ENCODE measurements at places on chromosomes 1 and 21.

DNA sequence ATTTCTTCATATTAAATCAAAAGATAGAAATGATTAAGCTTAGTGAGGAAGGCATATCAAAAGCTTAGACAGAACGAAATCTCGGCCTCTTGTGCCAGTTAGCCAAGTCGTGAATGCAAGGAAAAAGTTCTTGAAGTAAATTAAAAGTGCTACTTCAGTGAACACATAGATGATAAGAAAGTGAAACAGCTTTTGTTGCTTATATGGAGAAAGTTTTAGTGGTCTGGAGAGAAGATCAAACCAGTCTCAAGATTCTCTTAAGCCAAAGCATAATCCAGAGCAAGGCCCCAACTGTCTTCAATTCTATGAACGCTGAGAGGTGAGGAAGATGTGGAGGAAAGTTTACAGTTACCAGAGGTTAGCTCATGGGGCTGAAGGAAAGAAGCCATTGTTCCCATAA lies 88.4 kb downstream of the ADGRL2 start:
- no peak for DNase-seq

DNA sequence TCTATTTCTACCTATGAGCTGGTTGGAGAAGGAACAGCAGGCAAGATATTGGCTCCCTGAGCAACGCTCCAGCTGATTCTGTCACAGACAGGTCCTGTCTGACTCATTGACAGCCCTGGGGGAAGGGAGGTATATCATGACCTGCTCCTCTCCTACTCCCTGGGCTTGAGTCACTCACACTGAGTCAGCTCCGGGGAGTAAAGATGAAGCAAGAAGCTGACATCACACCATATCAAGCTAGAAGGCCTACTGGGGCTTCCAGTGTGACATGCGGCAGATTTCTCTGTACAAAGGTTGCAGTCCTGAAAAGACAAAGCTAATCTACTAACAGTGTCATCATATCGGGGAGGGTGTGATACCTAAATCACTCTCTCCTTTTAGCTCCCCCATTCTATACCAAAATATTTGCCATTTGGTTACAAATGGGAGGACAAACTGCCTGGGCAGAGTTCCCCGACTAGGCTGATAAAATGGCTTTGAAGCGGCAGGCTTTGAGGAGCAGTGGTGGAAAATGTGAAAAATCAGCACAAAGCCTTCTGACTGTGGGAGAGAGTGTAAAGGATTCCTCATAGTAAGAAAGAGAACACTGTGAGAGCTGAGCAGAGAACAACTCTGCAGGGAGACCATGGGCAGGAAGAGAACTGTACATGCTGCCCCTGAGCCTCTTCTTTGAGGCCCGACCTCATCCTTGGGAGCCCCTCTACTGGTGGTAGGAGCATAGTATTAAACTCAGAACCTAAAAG lies 15.5 kb downstream of the PI4KB start:
- peak; percentile 96 for DNase-seq

DNA sequence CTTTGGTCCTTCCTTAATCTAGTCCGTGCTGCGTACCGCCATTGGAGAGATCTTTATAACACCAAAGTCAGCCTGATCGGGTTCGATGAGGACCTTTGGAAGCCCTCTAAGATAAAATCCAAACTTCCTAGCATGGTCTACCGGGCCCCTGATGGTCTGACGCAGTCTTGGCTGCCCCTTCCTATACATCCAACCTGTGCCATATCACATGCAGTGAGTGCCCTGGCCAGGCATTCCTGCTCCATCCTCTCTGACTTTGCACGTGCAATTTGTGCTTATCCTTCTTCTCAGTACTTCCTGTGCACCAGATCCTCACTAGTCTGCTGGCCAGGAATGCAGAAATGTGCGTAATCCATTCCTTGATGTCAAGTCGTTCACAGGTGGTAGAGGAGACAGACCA lies 45.6 kb downstream of the CFAP57 start:
- DNase-seq = no peak

DNA sequence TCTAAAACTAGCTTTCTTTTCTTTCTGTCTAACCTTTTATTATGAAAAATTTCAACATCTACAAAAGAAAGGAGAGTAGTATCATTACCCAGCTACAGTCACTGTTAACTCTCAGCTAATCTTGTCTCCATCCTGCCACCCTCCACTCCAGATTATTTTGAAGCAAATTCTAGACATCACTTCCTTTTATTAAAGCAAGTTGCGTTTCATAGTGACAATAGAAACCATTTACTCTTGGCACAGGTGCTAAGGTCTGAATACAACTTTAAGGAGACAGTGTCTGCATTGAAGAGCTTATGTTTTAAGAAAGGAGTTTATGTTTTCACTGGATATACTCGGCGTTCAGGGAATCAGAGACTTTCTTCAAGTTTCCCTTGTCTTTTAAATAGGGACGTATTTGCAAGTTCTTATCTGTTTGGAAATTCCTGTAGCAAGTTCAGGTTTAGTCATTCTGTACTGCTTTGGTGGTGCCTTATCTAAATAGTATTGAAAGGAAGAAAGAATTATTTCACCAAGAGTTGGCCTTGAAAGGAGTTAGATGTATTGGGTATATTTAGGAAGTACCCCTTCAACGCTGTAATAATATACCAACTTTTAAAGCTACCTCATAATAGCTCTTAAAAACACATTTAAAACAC lies 42.7 kb downstream of the ITSN1 start:
- no peak for DNase-seq

GRCh38 chr1:186239171-186239570 lies 135.9 kb downstream of the TPR start:
- DNase-seq = no peak

DNA sequence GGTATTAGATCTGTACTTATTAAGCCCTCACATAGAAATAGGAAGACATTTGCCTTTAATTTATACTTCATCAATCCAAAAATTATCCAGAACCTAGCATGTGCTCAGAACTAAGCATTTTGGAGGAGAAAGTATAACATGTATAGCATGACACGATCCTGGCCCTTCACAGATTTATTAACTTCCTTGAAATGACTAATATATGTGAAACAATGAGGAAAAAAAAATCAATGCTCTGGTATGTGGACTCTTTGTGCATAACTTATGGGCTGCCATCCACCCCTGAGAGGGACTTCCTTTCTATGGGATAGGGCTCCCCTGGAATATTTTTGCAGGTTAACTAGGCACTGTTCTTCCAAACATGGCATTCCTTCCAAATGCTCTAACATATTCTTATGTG lies 36.6 kb downstream of the CCDC185 start:
- no peak for DNase-seq

- no peak for DNase-seq
Measured at GRCh38 chr21:44706706-44707581, 4.4 kb downstream of the TSPEAR start.

DNA sequence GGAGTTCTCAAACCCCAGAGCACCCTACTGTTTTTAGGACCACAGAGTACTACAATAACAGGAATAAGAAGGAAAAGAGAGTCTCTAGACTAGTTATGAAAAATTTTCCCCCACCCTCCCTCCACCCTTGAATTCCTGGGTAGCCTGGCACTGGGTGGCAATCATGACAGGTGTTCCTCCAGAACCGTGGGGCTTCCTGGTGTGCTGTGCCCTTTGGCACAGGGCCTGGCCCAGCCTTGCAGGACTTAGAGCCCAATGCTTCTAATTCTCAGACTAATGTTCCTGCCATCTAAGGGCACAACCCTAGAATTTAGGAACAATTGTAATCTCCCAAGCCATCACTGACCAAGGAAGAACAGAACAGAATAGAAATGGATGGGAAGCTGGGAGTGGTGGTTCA lies 1.5 kb upstream of the CD160 start:
- no peak for DNase-seq

DNA sequence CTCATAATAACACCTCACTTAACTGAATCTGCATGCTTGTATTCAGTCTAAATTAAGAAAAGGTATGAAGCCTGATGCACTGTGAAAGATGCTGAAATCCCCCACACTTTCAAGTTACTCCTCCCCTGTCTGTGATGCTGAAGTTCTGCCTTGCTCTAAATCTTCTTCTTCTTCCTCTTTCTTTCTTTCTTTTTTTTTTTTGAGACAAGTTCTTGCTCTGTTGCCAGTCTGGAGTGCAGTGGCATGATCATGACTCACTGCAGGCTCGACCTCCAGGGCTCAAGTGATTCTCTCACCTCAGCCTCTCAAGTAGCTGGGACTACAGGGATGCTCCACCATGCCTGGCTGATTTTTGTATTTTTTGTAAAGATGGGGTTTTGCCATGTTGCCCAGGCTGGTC lies 231.0 kb upstream of the B3GALT2 start:
- no peak for DNase-seq

DNA sequence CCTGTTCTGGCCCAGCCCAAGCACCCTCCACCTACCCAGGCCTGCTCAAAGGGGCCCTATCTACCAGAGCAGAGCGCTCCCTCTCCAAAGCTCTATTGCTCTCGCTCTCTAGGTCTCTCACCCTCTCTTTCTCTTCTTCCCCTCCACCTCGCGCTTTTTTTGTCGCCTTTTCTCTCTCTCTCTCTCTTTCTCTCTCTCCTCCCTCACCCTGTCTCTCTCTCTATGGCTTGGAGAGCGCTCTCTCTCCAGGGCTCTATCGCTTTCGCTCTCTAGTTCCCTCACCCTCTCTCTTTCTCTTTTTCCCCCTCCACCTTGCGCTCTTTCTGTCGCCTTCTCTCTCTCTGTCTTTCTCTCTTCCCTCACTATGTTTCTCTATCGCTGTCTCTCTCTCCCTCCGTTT lies 3.4 kb upstream of the ZNF678 start:
- DNase-seq = no peak

DNA sequence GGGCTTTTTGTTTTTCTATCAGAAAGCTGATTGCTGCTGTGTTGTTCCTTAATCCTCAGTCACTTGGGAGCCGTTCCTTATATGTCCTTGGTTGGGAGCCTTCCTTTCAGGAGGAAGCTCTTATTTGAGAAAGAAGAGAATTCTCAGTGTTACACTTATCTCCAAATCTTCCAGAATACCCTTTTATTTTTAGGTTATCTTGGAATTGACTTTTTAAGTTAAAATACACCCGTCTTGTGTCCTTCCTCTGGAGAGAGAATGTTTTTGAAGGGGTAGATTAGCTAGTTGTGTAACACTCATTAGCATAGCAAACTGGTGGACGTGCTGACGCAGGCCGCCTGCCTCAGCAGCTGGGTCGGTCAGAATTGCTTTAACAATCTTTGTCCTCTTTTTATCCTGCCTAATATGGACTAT lies 42.1 kb downstream of the LRRC8B start:
- DNase-seq = no peak

DNA sequence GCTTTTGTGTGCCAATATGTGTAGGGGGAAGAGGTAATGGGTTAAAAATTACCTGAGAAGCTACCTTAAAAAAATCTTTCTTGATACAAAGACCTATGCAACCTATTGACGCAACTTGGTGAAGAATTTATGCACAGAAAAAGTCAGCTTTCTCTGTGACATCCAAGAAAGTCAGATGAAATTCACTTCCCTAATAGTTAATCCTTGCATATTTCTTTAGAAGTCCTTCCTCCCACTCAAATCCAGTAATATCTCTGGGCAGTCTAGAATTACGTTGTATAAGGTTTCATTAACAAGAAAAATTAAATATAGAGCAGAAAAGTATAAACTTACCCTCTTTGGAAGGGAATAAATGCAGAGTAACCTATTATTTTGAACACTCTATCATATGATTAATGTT lies 2.9 kb downstream of the UBAP2L start:
- no peak for DNase-seq

- DNase-seq = no peak
Measured at GRCh38 chr1:101330427-101331130, 93.8 kb downstream of the S1PR1 start.

DNA sequence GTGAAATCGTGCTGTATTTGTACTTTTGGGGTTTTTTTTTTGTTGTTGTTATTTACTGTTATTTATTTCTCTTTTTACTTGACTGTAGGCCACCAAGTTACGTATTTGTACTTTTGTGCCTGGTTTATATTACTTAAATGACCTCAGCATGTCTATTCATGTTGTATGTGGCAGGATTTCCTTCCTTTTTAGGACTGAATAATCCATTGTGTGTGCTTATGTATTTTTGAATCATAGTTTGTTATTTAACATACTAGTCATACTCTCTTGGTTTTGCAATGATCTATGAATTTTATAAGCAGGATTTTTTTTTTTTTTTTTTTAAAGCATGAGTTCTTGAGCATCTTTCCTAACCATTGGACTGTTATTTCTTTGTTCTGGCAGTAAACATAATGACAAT lies 51.2 kb downstream of the RNF2 start:
- DNase-seq = no peak

DNA sequence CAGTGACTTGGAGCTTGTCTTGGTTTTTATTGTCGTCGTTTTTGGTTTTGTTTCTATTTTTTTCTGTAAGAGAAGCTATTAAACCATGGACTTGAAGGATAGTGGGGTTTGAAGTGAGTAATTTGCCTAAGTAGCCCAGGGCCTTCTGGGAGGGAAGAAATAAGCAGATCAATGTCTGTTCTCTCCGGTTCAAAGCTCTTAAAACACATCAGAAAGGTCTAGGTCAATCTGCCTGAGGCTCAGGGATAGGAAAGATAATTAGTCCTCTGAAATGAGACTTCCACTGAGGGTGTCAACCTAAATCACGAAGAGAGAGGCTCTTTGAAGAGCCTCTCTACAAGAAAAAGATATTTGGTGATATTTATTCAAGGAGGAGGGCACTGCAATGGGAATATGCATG lies 178.0 kb downstream of the MATN1 start:
- no peak for DNase-seq

GRCh38 chr1:184656221-184656620 lies 98.4 kb downstream of the EDEM3 start:
- DNase-seq = no peak

DNA sequence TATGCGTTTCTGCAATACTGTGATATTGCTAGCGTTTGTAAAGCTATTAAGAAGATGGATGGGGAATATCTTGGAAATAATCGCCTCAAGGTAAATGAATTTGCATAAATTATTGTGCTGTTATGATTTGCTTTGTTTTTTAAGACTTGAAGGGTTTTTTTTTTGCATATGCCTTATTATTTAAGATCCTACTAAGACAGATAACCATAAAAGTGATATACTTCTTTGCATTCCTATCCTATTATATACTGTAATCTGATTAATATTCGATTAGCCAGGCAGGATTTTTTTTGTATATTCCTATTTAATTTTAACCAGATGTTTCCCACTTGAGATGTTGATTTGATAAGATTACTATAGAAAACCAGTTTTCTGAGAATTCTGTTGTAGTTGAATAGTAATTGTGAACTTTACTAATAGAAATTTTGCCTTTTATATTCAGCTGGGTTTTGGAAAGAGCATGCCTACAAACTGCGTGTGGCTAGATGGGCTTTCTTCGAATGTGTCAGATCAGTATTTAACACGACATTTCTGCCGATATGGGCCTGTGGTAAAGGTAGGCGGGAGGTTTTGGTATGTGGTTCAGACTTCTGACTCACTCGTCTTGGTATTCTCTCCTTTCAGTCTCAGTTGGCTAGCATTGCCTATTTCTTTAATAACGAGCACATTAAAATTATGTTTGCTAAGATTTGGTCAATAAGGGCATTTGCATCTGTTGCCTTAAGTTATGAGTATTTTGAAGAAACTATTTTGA lies 56.8 kb downstream of the ZBTB17 start:
- DNase-seq = peak; percentile 68

Measured in AG09309 (cell line).